ENCODE measurements at places on chromosomes 4 and X.
A peak's percentile ranks its signal among the peaks of the same experiment; 100 is the strongest.

- DNase-seq, result peak; percentile 73
These were observed 24.4 kb downstream of the SYAP1 start for GRCh38 chrX:16743604-16744325.

- no peak for DNase-seq
These were observed 52.1 kb downstream of the HS3ST1 start for GRCh38 chr4:11376571-11376970.

- no peak for DNase-seq
These were observed 173.7 kb downstream of the PTTG2 start for GRCh38 chr4:38133711-38134480.

DNA sequence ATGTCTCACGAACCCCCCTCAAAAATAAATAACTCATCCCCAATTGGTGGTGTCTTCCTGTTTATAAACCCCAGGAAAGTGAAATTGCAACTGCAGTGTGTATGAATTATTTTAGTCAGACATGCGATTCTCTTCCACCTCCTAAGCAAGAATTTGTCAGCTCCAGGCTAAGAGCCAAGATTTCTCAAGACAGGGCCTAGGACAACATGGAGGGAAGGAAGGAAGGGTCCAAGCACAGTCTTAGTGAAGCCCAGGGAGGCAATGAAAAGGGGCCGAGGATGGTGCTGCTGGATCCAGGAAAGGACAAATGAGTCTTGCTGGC lies 20.0 kb downstream of the SH3KBP1 start:
- no peak for DNase-seq

DNA sequence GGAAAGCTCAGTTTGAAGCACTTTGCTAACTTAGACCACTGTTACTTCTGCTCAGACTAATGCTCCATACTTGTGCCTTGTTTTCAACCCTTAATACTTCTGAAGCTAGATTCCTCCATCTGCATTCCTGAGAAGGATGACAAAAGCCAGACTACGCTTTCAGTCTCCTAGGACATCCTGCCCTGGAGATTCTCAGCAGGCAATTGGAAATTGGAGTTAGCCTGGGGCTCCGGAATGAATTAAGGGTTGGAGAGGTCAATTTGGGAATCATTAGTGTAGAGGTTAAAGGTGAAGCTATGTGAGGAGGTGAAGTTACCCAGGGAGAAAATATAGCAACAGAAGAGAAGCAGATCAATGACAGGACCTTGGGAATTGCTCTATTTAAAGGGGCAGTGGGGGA lies 215.9 kb upstream of the MBNL3 start:
- no peak for DNase-seq

DNA sequence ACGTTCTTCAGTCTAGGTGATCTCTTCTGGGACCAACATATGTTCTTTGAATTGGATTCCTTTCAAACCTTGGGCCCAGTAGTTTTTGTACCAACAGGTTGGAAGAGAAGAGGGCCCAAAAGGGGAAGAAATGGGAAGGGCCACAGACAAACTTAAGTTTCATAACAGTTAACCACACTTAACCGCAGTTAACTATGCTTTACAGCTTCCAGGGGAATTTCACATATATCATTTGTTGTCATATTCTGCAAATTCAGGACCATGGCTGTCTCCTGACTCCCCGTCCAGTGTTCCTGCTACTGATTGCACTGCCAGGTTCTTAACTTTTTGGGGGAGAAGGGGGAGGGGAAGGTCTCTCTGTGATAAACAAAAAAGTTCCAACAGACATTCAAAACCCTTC lies 34.6 kb downstream of the RTL5 start:
- no peak for DNase-seq

GRCh38 chr4:101540336-101540735 lies 193.0 kb upstream of the PPP3CA start:
- no peak for DNase-seq

DNA sequence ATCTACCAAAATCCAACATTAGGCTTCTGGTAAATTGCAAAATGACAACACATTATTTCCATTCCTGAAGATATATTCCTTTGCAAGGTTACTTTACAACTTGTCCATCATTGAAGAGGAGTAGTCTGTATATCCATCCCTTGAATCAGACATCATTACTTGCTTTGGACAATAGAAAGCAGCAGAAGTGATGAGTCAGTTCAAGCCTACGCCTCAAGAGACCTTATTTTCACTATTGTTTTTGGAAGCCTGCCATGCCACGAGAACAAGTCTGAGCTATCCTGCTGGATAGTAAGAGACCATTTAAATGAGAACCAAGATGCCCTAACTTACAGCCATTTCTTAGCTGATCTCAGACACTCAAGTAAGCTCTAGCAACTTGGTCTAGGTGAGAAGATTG lies 246.0 kb upstream of the HHIP start:
- DNase-seq, result peak; percentile 5

- peak; percentile 73 for DNase-seq
These were observed 35.7 kb downstream of the HAND2 start for GRCh38 chr4:173494013-173494970.

- DNase-seq, result no peak
These were observed 196.1 kb downstream of the ZNF330 start for GRCh38 chr4:141416677-141417363.

GRCh38 chrX:8447368-8447767 lies 17.3 kb upstream of the VCX3B start:
- DNase-seq, result no peak

DNA sequence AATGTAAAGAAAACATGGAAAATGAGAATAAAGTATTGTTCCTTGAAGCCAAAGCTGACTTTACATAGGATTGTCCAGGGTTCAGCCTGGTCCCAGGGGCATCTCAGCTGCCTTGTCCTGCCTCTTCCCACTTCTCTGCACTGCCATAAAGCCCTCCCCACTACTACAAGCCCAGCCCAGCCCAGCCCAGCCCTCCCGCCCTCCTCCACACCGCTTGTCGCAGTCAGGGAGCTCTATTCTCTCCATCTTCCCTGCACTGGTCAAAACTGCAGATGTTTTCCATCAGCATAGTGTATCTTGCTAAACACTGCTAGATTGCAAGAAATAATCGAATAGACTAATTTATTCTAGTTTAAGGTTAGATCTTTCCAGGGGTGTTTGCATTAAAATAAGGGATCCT lies 100.3 kb downstream of the TENM3 start:
- DNase-seq, result no peak

DNA sequence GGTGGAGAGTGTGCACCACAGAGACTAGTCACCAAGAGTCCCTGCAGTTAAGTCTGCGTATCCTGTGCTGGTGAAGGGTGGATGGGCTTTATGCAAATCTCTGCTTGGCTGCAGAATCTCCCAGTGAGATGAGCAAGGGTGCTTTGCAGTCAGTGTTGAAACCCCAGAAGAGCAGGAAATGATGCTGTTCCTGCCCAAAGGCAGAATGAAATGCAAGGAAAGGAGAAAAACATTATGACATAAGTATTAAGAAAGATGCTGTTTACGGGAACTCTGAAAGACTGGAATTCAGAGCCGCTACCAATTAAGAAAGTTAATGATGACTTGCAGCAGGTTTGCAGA lies 25.4 kb upstream of the ACSL1 start:
- no peak for DNase-seq

GRCh38 chr4:119264743-119265142 lies 52.2 kb downstream of the USP53 start:
- DNase-seq, result no peak

DNA sequence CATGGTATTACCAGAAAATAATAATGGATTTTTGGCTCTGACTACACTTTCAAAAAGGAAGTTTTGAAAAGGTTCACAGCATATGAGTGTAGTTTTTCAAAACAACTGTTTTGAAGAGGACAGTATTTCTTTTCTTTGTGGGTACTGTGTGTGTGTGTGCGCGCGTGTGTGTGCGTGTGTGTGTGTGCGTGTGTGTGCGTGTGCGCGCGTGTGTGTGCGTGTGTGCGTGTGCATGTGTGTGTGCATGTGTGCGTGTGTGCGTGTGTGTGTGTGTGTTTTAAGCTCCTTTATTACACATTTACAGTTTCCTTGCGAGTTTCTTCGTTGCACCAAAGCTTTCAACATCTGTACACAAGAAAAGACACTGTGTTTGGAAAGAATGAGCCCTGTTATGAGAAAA lies 755.4 kb downstream of the SH3BGRL start:
- DNase-seq, result no peak

DNA sequence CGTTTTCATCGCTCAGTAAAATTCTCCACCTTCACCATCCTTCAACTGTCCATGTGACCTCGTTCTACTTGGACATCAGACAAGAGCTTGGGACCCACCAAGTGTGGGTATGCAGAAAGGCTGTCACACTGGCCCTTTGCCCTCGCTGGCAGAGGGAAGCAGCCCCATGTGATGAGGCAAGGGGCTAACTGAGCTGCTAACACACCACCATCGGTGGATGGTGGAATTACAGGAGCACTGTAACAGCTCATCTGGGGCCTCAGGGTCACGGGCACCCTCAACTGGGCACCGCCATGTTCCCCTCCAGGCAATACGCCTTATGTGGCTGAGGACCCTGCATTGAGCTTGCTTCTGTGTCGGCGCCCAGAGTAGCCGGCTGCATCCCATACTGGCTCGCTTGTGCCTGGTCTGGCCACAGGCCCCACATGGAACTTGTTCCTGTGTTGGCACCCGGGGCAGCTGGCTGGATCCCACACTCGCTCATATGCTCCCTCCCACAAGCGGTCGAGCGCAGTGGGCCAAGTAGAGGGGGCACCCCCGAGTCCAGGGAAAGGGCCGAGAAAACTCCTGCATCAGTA lies 109.5 kb downstream of the TAB3 start:
- no peak for DNase-seq

DNA sequence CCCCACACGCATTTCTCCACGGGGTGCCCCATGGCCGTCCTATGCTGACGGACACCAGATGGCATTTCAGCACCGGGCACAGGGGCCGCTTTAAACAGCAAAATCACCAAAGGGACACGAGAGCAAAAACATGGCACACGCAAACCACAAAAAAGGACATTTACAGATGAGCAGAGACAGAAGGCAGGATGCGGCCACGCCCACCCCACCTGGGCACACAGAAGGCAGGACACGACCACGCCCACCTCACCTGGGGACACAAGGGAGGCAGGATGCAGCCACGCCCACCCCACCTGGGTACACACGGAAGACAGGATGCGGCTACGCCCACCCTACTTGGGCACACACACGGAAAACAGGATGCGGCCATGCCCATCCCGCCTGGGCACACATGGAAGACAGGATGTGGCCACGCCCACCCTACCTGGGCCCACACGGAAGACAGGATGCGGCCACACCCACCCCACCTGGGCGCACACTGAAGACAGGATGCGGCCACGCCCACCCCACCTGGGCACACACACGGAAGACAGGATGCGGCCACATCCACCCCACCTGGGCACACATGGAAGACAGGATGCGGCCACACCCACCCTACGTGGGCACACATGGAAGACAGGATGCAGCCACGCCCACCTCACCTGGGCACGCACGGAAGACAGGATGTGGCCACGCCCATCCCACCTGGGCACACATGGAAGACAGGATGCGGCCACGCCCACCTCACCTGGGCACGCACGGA lies 69.1 kb downstream of the FAM53A start:
- DNase-seq, result no peak

GRCh38 chrX:130975947-130976346 lies 72.9 kb upstream of the ENOX2 start:
- DNase-seq, result peak; percentile 33

DNA sequence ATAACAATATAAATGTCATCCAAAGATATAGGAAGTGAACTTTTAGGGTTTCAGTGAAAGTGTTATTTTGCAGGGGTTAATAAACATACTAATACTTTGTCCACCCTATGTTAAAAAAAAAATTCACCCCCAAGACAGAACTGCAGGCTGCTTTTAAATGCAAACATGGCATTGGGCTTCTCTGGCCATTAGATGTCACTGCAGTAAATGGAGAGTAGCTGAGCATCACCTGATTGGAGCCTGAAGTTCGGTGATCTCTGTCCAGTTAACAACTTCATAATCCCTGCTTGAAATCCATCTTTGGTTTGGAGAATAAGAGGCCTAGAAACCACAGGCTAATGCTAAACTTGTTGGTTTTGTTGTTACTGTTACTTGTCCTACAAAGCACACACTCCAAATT lies 18.7 kb downstream of the SLC25A43 start:
- DNase-seq, result no peak

DNA sequence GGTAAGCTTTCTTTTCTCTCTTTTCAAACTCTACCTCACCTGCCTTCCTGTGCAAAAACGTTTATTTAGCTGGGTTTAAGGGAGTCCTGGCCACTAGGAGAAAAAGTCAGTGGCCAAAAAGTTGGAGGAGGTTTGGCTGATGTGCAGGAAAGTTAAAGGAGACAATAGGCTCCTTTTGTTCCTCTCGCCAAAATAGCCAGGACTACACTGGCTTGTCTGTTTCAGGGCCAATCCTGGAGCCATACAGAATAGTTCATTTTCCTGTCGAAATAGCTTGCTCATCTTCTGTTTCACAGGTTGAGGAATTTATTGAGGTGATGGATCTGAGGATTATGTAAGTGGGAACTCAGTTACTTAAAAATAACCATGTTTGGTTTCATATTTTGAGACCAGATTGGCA lies 423 bp downstream of the HEPH start:
- DNase-seq, result no peak

DNA sequence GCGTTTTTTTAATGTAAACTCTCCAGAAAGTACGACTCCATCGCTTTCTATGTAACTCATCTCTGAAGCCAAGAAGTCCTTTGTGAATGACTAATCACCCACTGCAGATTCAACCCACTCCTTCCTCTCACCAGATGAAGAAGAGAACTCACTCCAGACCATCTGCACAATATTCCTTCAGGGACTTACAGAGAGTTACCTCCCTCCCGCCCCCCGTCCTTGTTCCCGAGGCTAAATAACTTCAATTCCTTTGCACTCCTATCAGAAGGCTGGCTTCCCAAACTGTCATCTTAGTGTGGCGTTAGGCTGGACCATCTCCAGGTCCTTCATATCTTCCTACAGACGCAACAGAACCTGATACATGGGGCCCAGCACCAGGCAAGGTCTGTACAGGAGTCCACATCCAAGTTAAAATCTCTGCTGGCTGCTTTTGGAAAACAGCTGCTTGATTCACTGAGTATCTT lies 82.4 kb downstream of the AFAP1 start:
- peak; percentile 67 for DNase-seq

DNA sequence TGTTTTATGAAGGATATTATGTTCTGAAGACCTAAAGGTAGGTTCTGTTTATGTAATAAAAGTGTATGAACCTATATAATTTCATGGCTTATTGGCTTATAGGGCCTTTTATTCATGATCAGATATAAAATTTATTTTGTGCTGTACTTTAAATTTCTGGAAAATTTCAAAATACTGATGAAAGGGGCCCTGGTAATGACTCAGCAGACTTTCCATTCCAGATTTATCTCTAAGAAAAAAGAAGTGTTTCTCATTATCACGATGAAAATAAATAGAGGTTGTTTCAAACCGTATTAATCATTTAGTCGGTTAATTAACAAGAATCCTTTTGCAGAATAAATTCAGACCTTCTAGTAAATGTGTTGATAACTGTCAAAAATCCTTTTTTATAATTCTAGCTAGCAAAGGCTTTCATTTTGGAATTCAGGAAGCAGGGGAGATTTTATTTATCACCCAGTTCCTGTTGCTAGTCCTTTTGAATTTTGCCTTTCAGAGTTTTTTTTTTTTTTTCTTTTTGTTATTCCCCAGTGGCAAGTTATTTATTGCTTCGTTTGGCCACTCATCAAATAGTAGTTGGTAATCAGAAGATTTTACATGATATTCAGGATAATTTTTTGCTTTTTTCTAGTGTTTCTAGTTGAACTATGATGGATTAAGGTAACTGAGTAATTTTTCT lies 5.4 kb upstream of the TAPT1 start:
- no peak for DNase-seq

GRCh38 chrX:9467146-9467545 lies 2.3 kb downstream of the TBL1X start:
- no peak for DNase-seq

Measured in AG08396 (cell line).